ENCODE measurements at places on chromosomes 16 and 17.

GRCh38 chr17:17104494-17104893 lies 62.2 kb downstream of the MPRIP start:
- DNase-seq = no peak

GRCh38 chr16:30867747-30868146 lies 26.1 kb downstream of the BCL7C start:
- DNase-seq = no peak

DNA sequence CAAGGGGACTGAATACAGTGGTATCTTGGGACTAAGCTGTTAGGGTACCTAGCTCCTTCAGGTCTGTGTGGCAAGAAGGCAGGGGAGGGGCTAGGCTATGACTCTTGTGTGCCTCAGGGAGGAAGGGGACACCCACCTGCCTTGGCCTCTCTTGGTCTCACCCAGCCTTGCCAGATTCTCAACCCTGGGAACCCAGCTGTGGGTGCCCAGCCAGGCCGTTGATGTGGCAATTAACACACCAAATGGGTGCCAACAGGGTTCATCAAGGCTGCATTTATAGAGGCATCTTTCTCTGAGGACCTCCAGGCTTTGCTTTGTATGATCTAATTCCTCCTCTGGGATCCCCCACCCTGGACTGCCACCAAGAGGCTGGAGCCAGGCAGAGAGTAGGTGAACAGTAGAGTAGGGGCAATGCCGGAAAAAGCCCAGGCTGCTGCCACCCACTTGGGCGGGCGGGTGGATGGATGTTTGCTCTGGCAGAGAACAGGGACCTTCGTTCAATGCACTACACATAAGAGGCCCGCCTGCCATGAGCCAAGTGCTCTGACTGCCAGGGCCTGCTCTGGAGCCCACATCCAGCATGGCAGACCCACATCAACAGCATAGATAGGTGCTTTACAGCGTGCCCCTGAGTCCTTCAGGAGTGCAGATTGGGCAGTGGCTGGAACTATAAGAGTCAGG lies 3.2 kb upstream of the ASB16 start:
- DNase-seq = no peak

GRCh38 chr17:8832711-8833352 lies 33.7 kb upstream of the MFSD6L start:
- DNase-seq = no peak

DNA sequence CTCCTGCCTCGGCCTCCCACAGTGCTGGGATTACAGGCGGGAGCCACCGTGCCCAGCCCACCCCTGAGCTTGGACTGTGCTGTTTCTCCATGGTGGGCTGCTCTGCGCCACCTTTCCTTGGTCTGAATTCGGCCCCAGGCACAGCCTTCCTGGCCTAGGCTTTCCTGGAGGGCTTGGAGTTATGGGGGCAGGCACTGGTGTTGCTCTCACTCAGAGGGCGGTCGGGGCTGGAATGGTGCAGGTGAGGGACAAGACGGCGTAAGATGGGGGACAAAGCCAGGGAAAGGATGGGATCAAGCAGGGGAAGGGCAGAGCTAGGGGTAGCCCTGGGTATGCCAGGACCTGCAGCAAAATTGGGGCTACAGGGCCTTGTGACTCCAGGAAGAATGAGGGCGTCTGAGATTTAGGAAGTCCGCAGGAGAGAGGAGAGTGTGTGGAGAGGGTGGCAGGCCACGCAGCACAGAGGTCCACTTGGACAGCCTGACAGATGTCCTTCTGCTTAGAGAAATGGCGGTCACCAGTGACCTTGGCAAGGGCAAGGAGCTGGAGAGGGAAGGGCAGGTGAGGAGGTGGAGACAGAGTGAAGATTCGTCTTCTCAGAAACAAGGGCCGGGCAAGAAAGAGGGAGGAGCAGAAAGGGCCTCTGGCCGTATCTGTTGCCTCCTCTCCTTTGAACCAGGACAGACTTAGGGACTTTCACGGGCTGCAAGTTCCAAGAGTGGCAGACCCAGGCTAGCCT lies 1.6 kb upstream of the ATP6V0C start:
- DNase-seq = no peak

DNA sequence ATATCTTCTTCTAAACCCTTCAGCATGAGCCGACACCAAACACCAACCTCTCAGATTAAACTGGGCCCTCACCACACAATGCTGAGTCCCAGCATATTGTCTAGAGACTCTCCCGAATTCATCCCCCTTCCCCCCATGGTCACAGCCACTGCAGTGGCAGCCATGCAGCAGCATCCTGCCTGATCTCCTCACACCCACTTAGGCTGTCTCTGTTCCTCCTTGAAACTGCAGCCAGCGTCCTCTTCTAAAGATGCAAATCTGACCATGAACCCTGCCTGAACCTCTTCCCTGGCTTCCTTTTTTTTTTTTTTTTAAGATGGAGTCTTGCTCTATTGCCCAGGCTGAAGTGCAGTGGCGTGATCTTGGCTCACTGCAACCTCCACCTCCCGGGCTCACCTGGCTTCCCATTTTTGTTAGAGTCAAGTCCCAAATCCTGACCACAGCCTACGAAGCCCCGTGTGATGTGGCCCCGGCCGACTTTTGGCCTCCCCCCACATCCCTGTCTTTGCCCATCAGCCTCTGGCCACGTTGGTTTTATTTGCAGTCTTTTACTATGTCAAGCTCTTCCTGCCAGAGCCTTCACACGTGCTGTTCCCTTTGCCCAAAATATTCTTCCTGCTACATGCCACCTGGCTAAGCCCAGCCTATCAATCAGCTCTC lies 2.8 kb downstream of the FA2H start:
- DNase-seq = no peak

- no peak for DNase-seq
These were observed 195.5 kb upstream of the CIBAR2 start for GRCh38 chr16:85307552-85308364.

GRCh38 chr17:53900951-53901350 lies 78.2 kb downstream of the KIF2B start:
- no peak for DNase-seq

- DNase-seq = no peak
These were observed 20.1 kb downstream of the HMOX2 start for GRCh38 chr16:4496305-4496704.

GRCh38 chr16:58938811-58939210 lies 204.7 kb upstream of the GOT2 start:
- no peak for DNase-seq

GRCh38 chr17:35865412-35866340 lies 3.0 kb downstream of the HEATR9 start:
- DNase-seq = no peak

DNA sequence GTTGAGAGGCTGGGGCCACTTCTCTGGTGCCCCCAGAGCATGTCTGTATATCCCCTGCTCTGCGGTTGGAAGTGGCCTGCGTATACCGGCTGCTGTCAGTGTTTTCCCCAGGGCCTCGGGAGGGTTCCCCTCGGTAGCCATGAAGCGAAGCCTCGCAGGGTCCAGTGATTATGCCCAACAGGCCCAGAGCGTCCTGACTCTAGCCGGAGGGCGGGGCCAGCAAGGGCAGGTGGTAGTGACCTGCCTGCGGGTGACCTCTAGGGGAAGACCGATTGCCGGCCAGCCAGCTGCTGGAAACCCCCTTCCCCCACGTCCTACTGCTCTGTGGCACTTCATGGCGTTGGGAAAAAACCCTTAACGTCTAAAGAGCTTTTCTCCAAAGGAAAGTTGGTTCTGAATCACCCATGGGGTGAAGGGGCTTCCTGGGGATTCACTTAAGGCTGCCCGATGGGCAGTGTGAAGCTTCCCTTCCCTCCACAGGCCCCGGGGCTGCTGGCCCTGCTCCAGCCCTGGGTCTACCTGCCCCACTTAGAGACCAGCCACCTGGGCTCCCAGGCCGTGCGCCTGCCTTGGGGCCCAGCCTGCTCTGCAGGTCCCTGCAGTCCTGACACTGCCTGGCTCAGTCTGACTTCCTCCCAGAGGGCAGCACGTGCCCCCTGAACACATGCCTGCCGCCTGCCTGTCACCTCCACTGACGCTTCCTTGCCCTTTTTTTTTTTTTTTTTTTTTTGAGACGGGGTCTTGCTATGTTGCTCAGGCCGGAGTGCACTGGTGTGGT lies 72.8 kb downstream of the SOCS1 start:
- no peak for DNase-seq

DNA sequence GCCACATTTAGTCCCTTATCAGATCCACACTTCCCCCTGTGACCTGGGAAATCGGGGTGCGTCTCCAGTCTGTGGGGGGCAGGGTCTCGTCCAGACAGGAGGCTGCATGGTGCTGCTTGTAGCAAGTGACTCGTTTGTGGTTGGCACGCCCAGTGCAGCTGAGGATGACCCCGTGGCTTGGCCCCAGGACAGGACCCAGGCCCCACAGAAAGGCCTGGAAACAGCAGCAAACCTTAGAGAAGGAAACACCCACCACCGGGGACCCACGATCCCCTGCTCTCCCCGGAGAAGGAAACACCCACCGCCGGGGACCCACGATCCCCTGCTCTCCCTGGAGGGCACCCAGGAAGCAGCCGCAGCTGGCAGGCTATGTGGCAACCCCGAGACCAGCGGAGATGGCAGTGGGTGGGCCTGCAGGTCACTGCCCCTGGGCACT lies 8.2 kb upstream of the C16orf95 start:
- DNase-seq = no peak

DNA sequence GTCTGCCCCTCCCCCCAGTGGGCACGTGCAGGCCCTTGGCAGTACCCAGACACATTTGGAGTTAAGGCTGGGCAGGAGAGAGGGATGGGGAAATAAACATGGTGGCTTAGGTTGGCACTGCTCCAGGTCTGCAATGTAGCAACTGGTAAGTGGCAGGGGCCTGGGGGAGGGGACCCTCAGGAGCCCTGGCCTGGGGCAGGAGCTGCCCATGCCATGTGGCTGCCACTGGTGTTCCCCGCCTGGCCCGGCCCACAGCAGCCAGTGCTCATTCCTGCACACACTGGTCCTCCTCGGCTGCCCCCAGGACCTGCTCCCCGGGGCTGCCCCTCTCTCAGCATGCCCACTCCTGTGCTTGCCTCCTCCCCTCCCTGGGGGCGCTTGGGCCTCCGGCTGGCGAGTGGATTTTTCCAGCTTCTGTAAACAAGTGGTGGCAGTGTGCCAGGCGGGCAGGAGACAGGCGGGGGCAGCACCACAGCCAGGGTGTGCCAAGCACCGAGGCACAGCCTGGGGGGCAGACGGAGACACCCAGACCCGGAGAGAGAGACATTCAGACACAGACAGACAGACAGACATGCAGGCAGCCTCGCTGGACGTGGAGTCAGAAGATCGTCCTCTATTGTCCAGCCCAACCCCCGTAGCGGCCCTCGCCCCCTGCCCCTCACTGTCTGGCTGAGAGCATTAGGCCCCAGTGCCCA lies 9.4 kb downstream of the THRA start:
- DNase-seq = no peak

GRCh38 chr16:9092282-9092977 lies 986 bp downstream of the HAPSTR1 start:
- DNase-seq = no peak

DNA sequence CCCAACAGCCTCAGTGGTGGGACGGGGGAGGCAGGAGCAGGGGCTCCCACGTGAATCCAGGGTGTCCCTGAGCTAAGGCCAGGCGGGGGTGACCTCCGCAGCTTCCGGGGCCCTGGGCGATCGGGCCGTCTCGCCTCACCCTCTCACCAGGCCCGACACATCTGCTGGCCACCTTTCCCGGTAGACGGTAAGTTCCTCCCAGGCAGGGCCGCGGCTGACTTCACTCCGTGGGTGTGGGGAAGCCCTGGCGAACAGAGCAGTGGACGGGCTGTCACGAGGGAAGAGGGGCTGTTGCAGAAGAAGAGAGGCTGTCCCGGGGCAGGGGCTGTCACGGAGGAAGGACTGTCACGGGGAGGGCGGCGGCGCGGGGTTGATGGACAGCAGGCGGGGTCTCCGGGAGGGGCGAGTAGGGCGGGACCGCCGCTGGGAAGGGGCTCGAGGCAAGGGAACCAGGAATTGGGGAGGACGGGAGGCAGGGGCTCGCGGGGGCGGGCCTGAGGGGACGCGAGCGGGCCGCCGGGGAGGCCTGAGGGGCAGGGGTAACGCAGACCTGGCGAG lies 498 bp downstream of the PKMYT1 start:
- DNase-seq = no peak

DNA sequence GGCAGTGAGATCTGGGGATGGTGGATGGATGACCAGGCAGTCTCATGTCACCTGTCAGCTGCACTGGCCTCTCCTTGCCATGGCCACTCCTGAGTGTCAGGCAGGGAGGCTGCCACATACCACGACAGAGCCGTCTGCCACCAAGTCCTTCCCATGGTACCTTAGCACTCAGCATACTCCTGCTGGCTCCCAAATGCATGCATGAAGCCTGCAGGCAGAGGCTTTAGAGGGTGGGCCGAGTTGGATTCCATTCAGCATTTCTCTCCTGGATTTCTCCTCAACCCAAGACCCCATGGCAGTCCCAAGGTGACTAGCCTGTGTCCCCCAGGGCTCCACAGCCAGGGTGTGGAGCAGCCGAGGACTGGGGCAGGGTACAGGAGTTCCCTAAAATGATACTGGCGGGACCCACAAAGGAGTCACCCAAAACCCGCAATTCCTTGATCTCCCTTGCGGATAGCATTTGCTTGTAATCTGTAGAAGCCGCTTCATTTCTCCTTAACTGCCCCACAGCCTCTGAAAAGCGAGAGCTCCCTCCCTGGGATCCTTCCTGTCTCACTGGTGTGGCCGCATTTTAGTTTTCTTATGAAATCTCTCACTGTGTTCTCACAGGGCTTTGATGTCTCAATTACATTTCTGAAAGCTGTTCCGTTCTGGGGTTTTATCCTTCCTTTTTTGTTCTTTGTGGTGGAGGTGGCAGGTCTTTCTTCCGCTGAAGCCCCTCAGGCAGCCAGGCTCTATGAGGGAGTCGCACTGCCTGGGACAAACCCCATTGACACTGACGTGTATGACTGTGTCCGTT lies 141.4 kb downstream of the SOCS1 start:
- DNase-seq = no peak

DNA sequence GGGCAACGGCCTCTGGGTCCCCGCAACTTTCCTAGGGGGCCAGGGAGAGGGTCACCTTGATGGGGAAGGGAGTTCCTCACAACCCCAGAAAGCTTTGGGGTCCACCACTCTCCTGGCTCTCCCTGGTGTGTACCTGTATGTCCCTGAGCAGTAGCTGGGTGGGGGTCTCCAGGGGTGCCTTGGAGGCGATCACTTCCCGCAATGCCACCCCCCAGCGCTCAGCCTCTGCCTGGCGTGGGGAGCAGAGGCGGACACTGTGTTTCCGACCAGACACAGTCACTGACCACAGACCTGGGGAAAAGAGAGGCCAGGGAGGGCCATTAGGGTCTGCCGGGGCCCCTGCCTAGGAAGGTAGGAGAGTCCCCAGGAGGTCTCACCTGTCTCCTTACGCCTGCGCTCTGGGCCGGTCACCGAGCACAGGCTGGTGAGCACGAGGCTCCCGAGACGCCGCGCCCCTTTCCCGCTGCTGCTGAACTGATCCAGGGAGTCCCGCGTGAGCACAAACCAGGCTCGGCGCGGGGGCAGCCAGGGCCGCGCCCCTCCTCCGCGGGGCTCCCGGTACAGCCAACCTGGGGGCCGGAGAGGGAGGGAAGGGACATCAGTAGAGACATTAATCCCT lies 3.4 kb downstream of the PLEKHH3 start:
- DNase-seq = no peak

DNA sequence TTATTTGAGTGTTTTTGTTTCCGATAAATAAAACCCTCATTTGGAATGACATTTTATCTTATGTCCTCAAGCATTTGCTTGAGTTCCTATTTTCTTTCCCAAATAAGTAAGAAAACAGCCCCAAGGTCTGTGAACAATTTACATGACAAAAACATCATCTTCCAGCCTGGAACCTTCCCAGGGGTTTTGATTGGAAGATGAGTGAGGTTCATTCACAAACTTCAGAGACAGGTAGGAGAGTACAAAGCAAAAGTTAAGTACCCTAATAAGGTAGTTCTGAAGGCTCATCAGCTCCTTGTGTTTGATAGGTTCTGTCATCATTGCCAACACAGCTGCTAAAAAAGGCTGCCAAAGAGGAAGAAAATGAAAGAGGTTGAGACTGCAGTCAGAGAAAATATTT lies 772.8 kb downstream of the CDH8 start:
- DNase-seq = no peak

- no peak for DNase-seq
These were observed 837 bp upstream of the PER1 start for GRCh38 chr17:8153031-8153451.
